ENCODE measurements at places on chromosomes 1 and 21.
A peak's percentile ranks its signal among the peaks of the same experiment; 100 is the strongest.

GRCh38 chr1:12617511-12617900, 504 bp downstream of the DHRS3 start:
- peak; percentile 34 for DNase-seq

DNA sequence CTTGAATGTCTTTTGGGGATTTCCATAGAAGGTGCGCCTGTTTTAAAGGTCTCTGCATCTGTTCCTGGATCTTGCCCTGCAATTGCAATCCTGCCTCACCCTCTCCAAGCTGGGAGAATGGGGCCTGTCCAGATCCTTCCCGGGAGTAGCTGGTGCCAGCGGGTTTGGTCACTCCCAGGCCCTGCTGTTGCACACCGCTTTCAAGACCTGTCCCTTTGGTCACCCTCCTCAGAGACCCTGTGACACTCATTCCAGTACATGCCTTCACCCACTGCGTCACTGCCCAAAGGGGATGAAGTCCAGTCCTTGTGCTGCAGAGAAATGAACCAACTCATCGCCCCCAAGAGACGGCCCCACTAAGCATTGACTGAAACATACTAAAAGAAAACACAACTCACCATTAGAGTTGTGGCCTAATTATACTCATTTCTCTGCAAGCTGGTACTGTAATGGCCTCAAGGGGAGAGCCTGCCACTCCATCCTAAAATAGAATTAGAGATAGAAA, 1.9 kb upstream of the IRF2BP2 start:
- DNase-seq = no peak

DNA sequence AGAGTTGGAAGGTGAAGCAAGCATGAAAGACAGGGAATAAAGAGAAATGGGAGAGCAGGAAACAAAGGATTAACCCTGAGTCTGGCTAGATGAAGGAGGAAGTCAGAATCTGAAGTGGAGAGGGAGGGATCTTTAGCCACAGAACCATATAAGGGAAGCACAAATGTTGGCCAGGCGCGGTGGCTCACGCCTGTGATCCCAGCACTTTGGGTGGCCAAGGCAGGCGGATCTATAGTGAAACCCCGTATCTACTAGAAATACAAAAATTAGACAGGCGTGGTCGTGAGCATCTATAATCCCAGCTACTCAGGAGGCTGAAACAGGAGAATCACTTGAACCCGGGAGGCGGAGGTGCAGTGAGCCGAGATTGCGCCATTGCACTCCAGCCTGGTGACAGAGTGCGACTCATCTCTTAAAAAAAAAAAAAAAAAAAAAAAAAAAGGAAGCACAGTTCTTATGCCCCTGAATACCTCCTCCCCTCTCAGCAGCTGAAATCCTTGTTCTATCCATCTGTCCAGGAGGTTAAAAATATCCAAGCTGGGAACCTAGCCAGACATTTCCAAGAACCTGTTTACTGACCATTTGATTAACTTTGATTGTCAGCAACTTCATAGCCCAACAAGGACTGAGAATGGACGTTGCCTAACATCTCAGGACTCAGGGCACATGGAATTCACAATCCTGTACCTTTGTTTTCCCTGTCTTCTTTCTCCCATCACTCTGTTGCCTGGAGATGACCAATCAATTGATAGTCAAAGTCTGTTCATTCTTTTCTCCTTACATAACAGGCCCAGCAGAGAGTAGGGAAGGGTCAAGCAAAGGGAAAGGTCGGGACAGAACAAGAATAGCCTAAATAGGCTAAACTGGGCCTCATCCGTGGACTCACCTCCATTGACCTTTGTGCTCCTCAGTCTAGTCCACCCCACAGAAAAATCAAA, 10.6 kb downstream of the TXNIP start:
- no peak for DNase-seq

GRCh38 chr1:53172426-53173128, 24.0 kb upstream of the CPT2 start:
- DNase-seq = no peak

GRCh38 chr21:43731891-43732711, 13.2 kb downstream of the PDXK start:
- DNase-seq = no peak

- DNase-seq = no peak
Observed at GRCh38 chr1:167052389-167052788, 37.8 kb downstream of the GPA33 start.

- DNase-seq = no peak
Observed at GRCh38 chr1:180923887-180924286, 11.2 kb downstream of the KIAA1614 start.

GRCh38 chr1:206969090-206969489, 1.2 kb downstream of the FCAMR start:
- DNase-seq = no peak

GRCh38 chr1:70807088-70807664, 240.4 kb downstream of the PTGER3 start:
- no peak for DNase-seq

GRCh38 chr1:12326986-12327385, 97.2 kb downstream of the VPS13D start:
- no peak for DNase-seq

- no peak for DNase-seq
Observed at GRCh38 chr1:8653878-8654277, 163.6 kb downstream of the RERE start.
